Fibroblast of skin of abdomen (primary cell): ENCODE measurements at places on chromosomes 7 and 10.

GRCh38 chr10:102246261-102246660 lies 929 bp downstream of the GBF1 start:
- DNase-seq, result no peak

- peak; percentile 57 for DNase-seq
These were observed 109.4 kb downstream of the ADAM12 start for GRCh38 chr10:126278851-126279250.

- peak; percentile 46 for DNase-seq
These were observed 54.6 kb downstream of the BPGM start for GRCh38 chr7:134701272-134701671.

- DNase-seq, result peak; percentile 75
These were observed 120.2 kb upstream of the AMPH start for GRCh38 chr7:38751416-38751815.

DNA sequence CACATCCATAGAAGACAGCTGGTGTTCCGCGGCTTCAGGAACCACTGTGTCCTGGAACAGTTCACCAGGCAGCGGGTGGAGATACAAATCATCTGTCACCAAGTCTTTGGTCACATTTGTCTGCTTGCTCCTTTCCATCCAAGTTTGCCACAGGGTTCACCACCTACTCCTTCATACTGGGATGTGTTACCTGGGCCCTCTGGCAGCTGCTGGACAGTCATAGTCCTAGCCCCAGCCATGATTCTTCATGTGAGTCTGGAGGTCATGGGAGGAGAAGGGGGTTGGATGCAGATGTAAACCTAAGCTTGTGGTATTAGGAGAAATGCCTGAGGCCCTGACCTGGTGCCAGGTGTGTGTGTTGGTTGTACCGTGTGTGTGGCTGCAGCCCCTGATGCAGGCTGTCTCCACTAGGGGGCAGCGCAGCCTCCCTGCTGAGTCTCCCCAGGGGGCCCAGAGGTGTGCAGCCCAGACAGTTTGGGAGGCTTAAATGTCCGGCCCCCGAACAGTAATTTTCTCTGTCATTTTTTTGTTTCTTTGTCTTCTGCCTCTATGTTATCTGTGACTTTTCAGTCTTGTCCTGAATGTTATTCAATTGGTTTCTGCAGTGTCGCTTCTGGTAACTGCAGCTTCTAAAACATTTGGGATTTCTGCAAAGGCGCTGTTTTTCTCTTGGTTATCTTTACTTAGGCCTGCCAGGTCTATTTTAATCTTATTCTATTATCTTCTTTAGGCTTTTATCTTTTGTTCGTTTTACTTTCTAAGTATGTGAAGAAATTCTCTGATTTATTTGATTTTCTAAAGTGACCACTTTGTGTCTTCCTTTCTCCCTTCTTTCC lies 14.8 kb downstream of the NPS start:
- DNase-seq, result no peak

- DNase-seq, result no peak
These were observed 97.4 kb upstream of the DIP2C start for GRCh38 chr10:786633-787474.

DNA sequence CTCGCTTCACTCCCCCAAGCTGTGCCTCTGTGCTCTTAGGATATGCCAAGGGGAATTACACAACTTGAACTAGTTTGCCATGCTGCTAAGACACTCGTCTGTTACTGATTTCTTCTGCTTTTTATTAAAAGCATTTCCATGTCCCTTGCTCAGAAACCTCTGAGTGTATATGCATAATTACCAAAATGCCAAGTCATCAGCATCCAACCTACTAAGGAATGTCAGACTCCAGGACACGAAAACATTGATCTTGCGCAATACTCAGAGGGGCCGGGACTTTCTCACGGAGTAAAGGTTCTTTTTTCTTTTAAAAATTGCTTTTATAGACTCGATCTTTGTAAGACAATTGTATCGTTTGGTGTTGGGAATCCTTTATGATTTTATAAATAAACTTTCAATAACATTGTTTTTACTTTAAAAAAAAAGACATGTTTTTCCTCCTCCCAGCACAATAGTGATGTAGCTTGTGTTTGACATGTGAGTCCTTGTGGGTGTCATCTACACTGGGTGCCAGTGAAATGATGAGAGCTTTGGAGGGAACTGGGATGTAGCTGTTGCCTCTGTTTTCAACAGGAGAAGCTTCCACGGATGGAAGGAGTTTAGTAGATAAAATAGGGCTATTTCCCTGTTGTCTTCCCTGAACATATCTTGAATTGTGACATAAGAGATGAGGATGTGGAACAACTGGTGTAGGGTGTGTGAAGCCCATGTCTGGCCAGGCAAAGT lies 43.6 kb downstream of the CNNM1 start:
- peak; percentile 79 for DNase-seq

DNA sequence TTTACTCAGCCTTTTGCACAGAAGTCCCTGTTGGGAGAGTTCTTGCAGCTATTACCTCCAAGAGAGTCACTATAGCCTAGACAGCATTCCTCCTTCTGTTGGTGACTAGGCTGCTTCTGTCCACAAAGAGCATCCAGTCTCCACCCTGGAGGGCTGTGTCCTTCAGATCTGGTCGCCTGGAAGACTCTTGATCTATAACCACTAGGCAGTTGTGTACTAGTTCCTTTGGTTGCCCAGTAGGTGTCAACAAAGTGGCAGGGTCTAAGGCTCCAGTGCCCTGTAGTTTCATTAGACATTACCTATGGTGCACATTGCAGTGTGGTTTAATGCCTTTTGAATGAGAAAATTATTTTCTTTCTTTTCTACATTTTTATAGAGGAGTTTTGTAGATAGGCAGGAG lies 11.3 kb upstream of the AKR1C2 start:
- DNase-seq, result no peak

DNA sequence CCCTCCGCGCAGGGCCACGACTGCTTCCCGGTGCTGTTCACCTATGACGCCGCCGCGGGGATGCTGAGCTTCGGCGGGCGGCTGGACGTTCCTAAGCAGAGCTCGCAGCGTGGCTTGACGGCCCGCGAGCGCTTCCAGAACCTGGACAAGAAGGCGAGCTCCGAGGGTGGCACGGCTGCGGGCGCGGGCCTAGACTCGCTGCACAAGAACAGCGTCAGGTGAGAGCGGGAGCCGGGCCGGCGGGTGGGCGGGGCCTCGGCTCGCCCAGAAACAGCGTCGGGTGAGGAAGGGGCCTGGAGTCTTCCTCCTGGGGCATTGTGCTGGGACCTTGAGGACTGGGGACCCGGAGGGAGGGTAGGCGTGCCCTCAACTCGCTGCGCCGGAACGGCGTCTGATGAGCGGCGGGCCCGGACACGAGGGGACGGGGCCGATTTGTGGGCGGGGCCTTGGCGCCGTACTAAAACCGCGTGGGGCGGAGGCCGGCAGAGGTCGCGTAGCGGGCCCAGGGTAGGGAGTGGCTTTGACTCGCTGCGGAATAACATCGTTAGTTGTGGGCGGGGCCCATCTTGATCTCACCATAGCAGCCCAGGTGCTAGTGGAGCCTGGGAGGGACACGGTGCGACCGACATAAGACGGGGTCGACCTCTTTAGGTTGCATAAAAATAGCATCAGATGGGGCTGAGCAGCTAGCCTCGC lies 15.6 kb downstream of the PDAP1 start:
- DNase-seq, result peak; percentile 43

- no peak for DNase-seq
These were observed 168.4 kb downstream of the RELN start for GRCh38 chr7:103821092-103821491.

GRCh38 chr10:42977032-42977416 lies 99.8 kb upstream of the RET start:
- DNase-seq, result no peak

- DNase-seq, result no peak
These were observed 704 bp upstream of the SLC35B4 start for GRCh38 chr7:134317434-134317833.
